Fibroblast of skin of right biceps (primary cell): ENCODE measurements at places on chromosomes 4 and X.
A peak's percentile ranks its signal among the peaks of the same experiment; 100 is the strongest.

DNA sequence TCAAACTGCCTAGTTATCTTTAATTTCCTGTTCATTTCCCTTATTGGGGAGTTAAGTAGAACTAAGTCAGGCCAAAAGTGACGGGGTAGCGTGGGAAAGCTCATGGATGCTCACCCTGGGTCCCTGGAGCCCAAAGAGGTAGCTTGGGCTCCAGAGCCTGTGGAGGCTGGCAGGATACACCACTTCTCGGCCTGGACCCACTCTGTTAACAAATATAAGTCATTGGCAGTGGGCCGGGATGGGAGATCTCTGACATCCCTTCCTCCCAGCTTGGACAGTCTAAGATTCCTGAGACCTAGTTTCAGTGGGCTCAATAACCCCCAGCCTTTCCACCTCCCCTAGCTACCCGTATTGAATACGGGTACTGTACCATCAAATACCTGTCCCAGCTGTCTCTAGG, 106.1 kb downstream of the EFNB1 start:
- DNase-seq = no peak

DNA sequence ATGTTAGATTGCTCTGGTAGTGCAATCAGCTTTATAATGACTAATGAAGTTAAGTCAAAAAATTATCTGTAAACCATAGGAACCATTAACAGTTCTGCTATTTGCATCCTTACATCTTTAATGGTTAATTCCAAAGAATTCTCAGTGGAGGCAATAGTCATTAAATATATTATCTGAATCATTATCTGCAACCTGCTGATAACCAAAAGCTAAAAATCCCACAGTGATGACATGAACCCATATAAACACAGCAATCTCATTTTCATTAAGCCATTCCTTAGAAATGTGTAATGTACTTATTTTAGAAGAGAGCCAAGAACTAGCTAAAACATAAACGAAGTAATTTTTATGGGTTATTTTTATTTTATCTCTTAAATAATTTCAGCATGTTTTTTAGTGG, 60.2 kb downstream of the MAGEB16 start:
- no peak for DNase-seq

DNA sequence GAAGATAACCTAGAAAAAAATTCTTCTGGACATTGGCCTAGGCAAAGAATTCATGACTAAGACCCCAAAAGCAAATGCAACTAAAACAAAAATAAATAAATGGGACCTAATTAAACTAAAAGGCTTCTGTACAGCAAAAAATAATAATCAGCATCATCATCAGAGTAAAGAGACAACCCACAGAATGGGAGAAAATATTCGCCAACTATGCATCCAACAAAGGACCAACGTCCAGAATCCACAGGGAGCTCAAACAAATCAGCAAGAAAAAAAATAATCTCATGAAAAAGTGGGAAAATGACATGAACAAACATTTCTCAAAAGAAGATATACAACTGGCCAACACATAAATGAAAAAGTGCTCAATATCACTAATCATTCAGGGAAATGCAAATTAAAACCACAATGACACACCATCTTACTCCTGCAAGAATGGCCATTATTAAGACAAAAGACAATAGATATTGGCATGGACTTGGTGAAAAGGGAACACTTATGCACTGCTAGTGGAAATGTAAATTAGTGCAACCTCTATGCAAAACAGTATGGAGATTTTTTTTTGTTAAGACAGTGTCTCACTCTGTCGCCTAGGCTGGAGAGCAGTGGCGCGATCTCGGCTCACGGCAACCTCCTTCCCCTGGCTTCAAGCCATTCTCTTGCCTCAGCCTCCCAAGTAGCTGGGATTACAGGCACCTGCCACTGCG, 29.9 kb downstream of the ELF2 start:
- DNase-seq = no peak

DNA sequence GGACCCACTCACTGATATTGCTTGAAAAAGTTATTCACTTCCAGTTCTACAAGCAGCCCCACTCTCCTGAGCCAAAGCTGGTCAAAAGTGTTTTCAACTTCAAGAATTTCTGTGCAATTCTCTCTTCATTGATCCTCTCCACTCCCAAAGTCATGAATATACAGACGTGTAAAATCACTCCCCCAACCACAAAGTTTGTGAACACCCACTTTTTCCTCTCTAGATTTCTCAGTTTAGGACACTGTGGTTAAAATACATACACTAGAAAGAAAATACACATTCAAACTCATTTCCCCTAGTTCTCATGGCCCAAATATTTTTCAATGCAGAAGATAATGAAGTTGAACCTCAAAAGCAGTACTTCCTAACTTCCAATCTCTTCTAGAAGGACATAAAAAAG, 116.3 kb downstream of the MSN start:
- DNase-seq = no peak

GRCh38 chrX:131782646-131783045, 238.8 kb downstream of the OR13H1 start:
- DNase-seq = no peak

GRCh38 chr4:14871676-14872430, 130.4 kb upstream of the CPEB2 start:
- no peak for DNase-seq

DNA sequence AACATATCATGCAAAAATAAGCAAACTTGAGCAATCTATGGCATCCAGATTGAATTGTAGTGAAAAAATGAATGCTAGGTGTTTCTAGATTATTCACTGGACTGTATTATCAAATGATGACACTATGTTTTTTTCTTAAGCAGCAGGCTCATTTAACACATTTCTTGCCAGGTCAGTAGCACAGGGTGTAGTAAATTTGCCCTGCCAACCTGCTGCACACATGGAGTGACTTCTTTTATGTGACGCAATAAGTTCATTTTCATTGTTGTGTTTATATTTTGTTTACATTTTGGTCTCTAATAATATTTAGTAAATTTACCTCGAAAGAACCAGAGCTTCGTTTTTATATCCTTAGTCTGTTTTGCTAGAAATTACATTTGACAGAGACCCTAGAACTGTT, 9.5 kb downstream of the VBP1 start:
- DNase-seq = no peak

- no peak for DNase-seq
These were observed 86.9 kb downstream of the EVC start for GRCh38 chr4:5797866-5798265.

- DNase-seq = peak; percentile 41
These were observed 227.8 kb upstream of the SPRY1 start for GRCh38 chr4:123168812-123169211.

GRCh38 chrX:16903274-16904022, 33.3 kb upstream of the RBBP7 start:
- DNase-seq = no peak

- no peak for DNase-seq
These were observed 200.9 kb upstream of the FSTL5 start for GRCh38 chr4:162364651-162365050.

DNA sequence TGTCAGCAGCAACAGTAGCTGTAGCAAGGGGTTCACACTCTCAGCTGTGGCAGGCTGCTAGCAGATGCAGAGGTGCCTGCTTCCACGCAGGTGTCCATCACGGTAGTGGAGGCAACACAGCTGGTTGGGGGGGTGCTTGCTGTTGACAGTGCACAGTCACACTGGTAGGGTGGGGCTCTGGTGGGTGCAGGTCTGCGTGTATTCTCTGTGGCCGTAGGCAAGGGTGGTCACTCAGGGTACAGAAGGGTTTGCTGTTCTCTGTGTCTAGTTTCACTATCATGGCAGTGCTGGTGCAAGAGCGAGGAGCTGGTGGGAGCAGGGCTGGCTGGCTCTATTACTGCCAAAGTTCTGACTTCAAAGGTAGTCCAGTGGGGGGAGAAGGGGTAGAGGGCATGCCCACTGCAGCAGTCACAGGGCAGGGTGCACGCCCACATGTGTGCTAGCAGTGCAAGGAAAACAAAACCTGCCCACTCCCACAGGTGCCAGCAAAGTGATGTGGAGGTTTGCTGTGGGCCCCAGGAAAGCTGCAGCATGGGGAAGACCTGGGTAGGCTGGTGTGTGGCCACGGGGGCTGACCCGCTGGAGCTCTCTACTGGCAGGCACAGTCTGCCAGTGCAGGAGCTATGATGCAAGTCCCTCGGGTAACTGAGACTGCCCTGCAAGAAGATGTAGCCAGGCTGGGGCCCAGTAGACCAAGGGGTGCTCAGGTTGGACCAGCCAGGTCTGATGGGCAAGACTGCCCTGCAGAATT, 21.6 kb upstream of the WDR17 start:
- no peak for DNase-seq

- DNase-seq = no peak
These were observed 23.2 kb upstream of the ASMTL start for GRCh38 chrX:1475881-1476280.

DNA sequence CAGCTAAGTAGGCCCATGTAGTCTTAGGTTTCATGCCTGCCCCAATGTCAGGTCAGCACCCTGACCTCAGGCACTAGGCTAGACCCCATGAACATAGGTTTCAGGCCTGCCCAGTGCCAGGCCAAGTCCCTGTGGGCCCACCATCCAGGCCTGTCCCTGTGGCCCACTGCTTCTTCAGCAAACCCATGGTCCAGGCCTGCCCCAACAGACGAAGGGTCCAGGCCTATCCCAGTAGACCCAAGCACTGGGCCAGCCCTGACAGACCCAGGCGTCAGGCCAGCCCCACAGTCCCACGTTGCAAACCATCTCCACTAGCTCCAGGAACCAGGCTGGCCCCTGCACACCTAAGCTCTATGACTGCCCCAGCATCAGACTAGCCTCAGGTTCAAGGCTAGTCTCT, 92.4 kb downstream of the ENOX2 start:
- no peak for DNase-seq

- no peak for DNase-seq
These were observed 91.5 kb upstream of the S100G start for GRCh38 chrX:16558489-16558888.

DNA sequence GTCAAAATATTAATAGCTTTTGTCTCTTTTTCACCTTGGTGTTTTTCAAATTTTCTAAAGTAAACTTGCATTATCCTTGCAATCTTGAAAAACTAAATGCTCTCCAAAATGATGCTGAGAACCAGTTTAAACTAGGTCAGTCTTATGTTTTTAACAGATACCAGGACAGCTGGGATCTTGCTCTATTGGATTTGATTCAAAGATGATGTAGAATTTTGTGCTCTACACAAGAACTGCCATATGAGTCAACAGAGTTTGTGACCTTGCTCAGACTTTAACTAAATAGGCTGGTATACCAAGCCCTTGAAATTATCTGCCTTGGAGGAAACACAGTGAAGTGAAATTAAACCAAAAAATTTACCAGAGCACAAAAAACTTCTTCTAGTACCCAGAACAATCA, 991.1 kb downstream of the STPG2 start:
- DNase-seq = no peak

GRCh38 chr4:40134206-40134917, 62.5 kb upstream of the RHOH start:
- no peak for DNase-seq

GRCh38 chr4:128225148-128225547, 62.5 kb downstream of the PGRMC2 start:
- peak; percentile 97 for DNase-seq

DNA sequence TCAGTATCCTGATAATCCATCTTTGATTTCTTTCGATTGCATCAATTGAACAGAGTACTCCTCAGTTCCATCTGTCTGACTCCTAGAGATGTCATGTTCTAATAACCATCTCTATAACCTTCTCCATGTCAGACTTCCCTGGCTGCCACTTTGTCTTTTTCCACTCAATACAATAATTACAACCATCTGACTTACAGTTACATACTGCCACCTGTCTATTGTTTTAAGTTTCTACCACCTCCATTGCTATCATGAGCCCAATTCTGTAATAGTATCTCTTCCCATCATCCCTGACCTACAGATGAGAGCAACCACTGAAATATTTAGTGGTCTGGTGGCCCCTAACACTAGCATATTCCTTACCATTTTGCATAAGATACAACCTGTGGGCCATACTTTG, 439.2 kb upstream of the FAM47C start:
- no peak for DNase-seq

DNA sequence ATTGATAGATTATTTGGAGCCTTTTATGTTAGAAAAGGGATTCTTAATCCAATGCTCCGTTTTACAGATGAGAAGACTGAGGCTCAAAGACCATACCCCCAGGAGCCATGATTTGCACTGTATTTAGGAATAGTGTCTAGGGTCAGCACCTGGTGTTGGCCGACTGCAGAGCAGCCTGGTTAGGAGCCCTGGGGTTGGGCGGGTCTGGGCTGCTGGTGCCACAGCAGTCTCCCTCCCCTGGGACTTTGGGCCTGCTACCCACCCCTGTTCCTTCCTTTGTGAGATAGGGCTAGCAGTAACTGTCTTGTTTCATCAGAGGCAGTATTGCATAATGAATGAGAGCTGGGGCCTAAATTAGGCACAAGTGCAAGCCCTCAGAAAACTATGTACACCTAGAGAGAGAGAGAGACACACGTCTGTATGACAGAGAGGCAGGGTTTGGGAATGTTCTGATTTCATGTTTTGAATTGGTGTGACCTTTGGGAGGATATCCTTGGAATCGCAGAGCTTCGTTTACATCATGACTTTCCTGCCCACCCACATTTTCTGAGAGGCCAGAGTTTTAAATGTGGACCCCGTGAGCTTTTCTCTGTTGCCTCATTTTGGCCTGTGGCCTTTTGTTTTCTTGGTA, 111.7 kb downstream of the PTTG2 start:
- no peak for DNase-seq

GRCh38 chr4:2793586-2794485, 951 bp downstream of the SH3BP2 start:
- DNase-seq = peak; percentile 60

- DNase-seq = no peak
These were observed 249.2 kb downstream of the IDS start for GRCh38 chrX:149255860-149256259.

DNA sequence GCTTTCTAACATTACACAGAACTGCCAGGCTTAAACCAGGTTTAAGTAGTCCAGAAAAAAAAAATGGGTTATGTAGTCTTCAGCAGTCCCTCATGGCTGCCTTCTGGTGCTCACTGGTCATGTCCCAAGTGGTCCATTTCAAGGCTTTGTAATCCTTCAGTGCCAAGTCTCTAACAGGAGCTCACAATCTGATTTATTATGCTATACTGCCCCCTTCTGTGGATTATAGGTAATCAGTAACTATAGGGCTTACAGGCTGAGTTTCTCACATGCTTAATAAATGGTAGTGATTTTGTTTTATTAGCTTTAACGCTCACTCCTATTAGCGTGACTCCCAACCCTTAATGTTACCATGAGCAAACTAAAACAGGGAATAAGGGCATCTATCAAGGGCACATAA, 92.5 kb upstream of the EDA2R start:
- peak; percentile 34 for DNase-seq

GRCh38 chr4:181416966-181417365, 826.2 kb upstream of the TENM3 start:
- DNase-seq = peak; percentile 8

GRCh38 chrX:149527705-149528104, 13.1 kb upstream of the EOLA1 start:
- no peak for DNase-seq

GRCh38 chrX:134658760-134659023, 421 bp upstream of the PLAC1 start:
- no peak for DNase-seq

- DNase-seq = no peak
These were observed 84.7 kb downstream of the NCAPG start for GRCh38 chr4:17895481-17895880.
